ENCODE measurements at places on chromosomes 1 and 21.
A peak's percentile ranks its signal among the peaks of the same experiment; 100 is the strongest.

DNA sequence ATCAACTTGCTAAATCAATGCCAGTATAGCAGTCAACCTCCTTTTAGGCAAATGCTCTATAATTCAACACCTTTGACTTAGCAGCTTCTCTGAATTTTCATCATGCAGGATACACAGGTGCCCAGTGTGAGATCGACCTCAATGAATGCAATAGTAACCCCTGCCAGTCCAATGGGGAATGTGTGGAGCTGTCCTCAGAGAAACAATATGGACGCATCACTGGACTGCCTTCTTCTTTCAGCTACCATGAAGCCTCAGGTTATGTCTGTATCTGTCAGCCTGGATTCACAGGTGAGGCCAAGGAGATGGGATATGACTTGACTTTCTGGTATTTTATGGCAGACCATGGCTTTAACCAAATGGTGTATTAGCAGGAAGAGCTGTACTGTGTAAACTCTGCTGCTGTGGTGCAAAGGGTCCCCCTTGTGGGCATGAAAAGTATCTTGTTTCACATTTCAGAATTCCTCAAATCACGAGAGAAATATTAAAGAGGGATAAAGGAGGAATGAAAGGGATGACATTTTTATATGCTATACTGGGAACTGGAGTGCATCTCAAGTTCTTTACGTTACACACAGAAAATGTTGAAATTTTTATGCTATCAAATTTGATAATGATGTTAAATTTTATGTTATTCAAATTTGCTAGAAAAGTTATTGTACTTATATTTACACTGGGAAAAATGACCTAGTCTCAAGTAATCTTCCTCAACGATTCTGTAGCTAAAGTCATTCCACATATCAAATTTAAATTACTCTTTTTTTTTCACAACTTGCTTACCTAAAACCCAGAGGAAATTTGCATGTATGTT, 88.9 kb downstream of the CRB1 start:
- DNase-seq = peak; percentile 5

- no peak for DNase-seq
Observed at GRCh38 chr1:67843746-67844145, 10.5 kb upstream of the GNG12 start.

DNA sequence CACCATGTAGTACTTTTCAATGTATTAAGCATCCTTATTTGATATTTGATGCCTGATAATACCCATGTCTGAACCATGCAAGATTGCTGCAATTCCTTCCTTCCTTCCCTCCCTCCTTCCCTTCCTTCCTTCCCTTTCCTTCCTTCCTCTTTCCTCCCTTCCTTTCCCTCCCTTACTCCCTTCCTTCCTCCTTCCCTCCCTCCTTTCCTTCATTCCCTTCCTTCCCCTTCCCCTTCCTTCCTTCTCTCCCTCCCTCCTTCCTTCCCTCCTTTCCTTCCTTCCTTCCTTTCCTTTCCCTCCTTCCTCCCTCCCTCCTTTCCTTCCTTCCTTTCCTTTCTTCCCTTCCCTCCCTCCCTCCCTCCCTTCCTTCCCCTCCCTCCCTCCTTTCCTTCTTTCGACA, 29.7 kb upstream of the TMEM52 start:
- no peak for DNase-seq

DNA sequence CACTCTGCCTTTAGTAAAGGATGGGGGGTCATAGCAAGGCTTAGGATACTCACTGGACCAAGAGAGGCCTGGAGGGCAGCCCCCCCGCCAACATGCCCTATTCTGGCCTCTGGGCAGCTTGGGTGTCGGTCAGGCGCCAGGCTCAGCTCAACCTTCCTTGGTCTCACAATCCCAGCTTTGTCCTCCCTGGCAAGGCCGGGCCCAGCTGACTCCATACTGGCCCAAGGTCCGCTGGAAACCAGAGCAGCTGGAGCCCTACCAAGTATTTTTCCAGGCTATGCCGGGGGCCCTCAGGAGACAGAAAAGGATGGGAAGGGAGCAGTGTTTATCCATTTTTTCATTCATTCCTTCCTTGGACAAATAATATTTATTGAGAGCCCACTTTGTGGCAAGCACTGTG, 6.2 kb downstream of the FBXO2 start:
- no peak for DNase-seq

DNA sequence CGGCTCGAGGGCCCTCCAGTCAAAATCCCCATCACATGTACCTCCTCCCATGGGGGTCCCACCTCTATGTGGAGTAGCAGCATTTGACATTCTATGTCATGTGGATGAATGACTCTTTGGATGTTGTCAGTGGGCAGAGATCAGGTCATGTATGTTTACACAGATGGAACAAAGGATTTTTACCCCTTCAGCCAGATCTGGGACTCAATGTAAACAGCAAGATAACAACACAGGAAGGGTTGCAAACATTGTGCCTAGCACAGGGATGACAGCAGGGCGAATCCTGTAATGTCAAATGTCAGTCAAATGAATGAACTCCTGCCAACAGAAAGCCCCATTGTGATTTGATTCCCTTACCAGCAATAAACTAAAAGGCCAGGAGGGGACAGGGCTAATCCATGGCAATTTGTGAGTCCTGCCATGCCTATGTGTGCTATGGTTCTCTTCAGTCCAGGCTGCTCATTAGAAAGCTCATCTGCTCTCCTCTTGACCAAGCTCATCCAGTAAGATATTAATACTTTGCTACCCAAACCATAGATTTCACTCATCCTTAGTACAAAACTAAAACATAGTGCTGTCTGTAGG, 60.3 kb downstream of the PGBD5 start:
- DNase-seq = no peak

GRCh38 chr1:109887271-109887670, 23.4 kb upstream of the CSF1 start:
- no peak for DNase-seq

GRCh38 chr1:48114596-48115382, 107.7 kb upstream of the SLC5A9 start:
- no peak for DNase-seq

GRCh38 chr1:8497210-8497819, 179.4 kb downstream of the SLC45A1 start:
- peak; percentile 54 for DNase-seq

DNA sequence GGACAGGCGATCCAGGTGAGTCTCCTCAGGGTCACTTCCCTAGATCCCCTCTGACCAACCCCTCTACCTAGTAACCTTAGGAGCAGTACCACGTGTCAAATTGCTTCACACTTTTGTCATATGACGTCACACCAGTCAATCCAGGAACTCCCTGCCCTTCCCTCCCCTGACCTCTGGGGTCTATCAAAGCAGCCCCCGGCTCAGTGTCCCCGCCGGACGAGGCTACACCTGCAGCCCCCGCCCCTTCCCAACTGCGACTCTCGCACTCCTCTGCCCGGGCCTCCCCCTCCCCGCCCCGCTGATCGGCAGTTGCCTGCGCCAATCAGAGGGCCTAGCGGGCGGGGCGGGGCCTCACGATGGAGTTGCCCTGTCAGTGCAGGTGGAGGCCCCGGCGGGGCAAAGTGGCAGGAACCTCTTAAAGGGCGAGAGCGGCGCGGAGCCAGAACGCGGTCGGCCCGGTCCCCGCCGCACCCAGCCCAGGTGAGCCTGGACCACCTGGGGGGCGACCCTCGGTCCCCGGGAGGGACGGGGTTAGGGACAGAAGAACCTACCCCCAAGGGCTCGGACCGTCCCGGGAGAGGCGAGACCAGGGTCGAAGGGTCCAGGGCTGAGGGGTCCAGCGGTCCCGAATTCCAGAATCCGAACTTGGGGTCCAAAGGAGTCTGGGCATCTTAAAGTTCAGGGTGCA, 27.5 kb upstream of the EPB41 start:
- peak; percentile 99 for DNase-seq

DNA sequence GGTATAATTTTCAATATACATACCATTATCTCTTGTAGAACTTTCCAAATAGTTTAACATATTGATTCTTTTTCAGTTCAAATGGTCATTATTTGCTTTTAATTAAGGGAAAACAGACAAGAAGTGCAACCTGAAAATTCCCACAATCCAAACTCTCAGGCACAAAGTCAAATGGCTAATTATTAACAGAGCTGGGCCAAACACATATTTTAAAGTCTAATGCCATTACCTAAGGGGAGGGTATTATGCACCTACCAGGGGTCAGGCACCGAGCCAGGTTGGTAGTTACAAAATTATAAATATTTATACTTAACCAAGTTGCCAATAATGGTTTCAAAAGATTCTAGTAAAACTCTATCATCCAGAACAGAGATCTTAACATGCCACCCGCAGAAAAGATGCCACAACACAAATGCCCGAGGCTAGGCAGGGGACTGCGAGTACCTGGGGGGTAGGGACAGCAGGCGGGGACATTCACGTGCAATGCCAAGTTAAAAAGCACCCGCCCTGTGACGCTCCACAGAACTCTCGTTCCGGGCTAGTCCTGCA, 15.0 kb downstream of the LBR start:
- DNase-seq = no peak
